ENCODE measurements at places on chromosomes 5 and 9.

GRCh38 chr5:111224561-111225345 lies 569 bp downstream of the CAMK4 start:
- no peak for DNase-seq

DNA sequence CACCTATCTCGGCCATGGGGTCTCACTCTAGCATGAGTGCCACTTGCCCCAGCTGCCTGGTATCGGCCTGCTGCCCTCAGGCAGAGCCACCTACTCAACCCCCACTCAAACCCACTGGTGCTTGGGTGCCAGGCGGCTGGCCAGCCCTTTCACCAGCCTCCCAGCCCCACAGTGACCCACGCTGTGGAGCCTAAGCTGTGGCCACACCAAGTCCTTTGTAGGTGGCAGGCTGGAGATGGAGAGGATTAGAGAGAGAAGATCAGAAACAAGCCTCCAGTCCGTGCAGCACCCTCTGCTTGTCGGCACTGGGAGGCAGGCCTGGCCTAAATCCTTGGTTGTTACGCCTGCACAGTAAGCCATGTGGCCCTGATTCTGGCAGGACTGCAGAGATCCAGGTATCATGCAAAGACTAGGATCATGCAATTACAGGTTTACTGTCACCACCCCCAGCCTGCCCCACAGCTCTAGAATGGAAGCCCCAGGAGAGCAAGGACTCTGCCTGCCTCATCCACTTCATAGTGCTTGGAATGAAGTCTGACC lies 171.7 kb downstream of the COL23A1 start:
- DNase-seq, result no peak

DNA sequence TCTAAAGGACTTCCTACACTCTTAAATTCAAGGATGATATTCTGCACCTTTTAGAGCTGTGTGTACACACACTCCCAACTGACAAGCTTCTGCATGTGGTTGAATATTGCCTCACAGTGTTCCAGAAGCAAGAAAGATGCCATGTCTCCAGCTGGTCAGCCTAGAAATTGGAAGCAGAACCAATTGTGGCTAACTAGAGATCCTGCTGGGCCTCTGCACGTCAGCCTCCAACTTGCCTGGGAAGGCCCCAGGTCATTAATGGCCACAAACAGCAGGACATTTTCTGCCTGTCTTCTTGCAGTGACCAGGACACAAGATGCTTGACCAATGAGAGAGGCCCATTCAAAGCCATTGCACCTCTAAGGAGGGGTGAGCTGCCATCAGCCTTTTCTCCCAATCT lies 571.9 kb upstream of the BRINP1 start:
- DNase-seq, result no peak

- no peak for DNase-seq
These were observed 50.7 kb downstream of the DOCK8 start for GRCh38 chr9:265209-265870.

GRCh38 chr5:31863991-31864411 lies 225.1 kb downstream of the PDZD2 start:
- no peak for DNase-seq

- DNase-seq, result no peak
These were observed 54.0 kb upstream of the TGFBR1 start for GRCh38 chr9:99050924-99051323.

DNA sequence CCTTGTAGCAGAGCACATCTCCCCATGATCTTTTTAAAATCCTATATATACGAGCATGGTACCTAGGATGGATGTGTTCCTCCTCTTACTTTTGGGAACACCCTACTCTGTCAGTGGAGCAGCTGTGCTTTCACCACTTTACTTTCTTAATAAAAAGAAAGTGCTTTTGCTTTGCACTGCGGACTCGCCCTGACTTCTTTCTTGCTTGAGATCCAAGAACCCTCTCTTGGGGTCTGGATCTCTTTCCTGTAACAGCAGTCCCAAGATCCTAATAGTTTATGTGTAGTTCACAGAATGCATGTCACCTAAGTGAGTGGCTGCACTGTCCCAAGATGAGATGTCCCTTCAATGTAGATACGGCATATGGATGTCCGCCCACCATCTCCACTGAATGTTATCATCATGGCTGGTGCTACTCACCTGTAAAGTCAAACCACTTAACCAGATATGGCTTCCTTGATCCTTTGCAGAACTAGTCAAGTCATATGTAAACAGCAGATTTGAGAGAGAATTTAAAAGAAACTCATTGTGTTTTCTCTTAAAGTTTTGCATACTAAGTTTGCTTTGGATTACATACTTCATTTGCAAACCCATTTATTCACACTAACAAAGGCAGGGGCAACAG lies 1.9 kb downstream of the FGF1 start:
- no peak for DNase-seq

DNA sequence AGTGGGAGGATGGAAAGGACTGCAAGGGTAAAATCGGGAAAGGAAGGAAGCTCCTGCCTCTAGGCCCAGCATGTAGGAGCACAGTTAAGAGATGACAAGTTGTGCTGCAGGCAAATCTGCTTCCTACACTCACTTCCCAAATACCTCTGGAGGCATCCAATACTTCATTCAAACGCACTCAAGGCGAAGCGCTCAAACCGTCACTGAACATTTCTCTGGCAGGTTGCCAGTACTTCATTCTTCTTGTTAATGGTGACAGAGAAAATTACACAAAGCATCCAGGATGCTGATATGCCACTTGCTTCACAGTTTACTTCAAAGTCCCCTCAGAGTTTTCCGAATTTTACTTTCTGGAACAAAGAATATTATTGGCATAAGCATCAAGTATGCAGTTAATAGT lies 59.8 kb downstream of the NREP start:
- DNase-seq, result no peak

DNA sequence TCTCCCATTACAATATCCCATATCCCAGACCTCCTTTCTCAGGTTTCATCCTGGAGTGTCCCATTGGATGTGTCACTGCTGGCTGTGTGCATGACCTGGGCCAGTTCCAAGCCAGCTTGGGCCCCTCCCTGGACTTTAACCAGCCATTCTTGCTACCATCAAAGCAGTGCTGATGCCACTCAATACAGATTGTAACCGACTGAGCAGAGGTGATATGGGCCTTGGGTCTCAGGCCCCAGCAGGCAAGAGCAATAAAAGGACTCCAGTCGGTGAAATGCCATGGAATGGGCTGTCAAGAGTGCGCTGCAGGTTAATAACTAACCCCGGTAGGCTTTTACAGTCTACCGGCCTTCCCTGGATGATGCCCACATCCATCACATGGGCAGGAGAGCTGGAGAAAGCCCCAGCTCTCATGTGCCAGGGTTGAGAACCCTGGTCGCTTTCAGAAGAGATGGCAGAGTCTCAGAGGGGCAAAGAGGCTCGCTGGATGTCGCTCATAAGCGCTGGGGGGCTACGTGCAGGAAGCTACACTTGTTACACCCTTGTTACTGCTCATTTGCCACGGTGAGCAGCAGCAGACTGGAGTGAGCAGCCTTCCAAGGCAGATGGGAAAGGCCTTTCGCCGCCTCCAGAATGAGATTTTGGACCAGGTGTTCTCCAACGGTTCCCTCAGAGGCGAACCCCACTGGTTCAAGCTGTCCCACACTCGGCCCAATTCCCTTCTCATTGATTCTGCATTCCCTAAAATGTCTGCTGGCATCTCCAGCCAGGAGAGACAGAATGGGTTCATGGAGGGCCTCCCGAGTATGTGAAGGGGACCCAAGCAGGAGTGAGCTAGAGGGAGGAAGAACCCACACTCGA lies 13.2 kb downstream of the EPB41L4B start:
- DNase-seq, result no peak

- DNase-seq, result no peak
These were observed 36.0 kb upstream of the BARHL1 start for GRCh38 chr9:132546148-132547051.

- DNase-seq, result no peak
These were observed 77.7 kb downstream of the MAN2A1 start for GRCh38 chr5:109767184-109767995.

DNA sequence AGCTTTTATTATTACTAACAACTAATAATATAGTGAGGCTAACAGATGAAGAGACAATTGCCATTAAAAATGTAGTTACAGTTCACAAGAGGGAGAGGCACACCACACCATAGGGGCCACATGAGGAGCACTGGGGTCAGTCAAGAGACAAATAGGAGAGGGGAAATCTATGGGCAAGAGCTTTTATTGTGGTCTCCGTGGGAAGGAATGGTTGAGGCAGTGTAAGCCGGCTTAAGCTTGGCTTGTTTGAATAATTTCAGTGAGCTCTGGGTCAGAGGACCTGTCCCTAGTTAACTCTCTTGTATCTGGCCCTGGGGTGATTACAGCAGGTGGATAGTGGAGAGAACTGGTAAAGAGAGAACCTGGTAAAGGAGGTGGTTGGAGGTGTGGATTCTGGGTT lies 35.3 kb downstream of the OGN start:
- DNase-seq, result no peak

GRCh38 chr5:170482511-170482910 lies 21.3 kb upstream of the KCNIP1 start:
- DNase-seq, result no peak

DNA sequence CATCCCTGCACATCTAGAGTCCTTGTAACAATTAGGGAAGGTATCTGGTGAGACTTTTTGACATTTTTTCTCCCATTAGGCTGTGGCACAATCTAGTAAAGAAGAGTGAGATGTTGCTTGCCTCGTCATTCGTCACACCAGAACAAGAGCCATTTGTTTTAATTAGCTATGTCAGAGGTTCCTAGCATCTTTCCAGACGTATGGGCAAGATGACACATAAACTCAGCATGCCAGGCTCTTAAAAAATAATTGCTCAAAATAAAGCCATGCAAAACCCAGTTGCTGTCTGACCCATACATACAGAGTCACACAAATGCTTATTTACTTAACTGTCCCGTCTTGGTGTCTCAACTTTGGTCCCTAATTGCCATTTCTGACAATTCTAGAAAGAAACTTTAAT lies 125.9 kb downstream of the TRPM3 start:
- DNase-seq, result no peak

- no peak for DNase-seq
These were observed 34.4 kb downstream of the INSYN2B start for GRCh38 chr5:169945831-169946261.

- no peak for DNase-seq
These were observed 1136.9 kb downstream of the TAF11L14 start for GRCh38 chr5:18771097-18771610.

GRCh38 chr5:135430135-135430437 lies 17.1 kb downstream of the DCANP1 start:
- DNase-seq, result no peak

DNA sequence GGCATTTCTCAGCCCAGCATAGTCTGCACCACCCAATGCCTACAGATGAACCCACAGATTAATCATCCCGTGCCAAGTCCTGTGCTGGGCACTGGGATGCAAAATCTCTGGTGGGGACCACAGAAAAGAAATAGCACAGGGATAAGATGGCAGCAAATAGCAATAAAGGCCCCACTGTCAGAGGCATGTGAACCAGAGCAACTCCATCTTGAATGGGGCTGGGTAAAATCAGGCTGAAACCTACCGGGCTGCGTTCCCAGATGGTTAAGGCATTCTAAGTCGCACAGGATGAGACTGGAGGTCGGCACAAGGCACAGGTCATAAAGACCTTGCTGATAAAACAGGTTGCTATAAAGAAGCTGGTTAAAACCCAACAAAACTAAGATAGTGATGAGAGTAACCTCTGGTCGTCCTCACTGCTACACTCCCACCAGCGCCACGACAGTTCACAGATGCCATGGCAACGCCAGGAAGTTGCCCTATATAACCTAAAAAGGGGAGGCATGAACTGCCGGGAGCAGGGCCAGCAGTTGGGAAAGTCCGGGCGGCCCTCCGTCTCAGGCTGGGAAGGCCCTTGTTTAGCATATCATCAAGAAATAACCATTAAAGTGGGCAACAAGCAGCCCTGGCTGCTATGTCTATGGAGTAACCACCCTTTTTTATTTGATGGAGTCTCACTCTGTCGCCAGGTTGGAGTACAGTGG lies 65.2 kb downstream of the C9orf50 start:
- no peak for DNase-seq

- DNase-seq, result peak; percentile 54
These were observed 11.7 kb upstream of the RPS14 start for GRCh38 chr5:150461231-150461630.

- no peak for DNase-seq
These were observed 486.6 kb downstream of the BRINP1 start for GRCh38 chr9:118882684-118883083.

GRCh38 chr9:35000535-35001284 lies 11.2 kb downstream of the DNAJB5 start:
- no peak for DNase-seq
